Kasumi-1 (cell line): ENCODE measurements at places on chromosomes 2 and 18.
A peak's percentile ranks its signal among the peaks of the same experiment; 100 is the strongest.

GRCh38 chr2:85999061-85999831 lies 106.4 kb downstream of the POLR1A start:
- DNase-seq, result peak; percentile 82

GRCh38 chr18:75548353-75548905 lies 120.9 kb upstream of the SMIM21 start:
- peak; percentile 26 for DNase-seq

GRCh38 chr2:223273995-223274394 lies 222.0 kb downstream of the KCNE4 start:
- no peak for DNase-seq

GRCh38 chr2:104861351-104862057 lies 7.6 kb downstream of the POU3F3 start:
- no peak for DNase-seq

DNA sequence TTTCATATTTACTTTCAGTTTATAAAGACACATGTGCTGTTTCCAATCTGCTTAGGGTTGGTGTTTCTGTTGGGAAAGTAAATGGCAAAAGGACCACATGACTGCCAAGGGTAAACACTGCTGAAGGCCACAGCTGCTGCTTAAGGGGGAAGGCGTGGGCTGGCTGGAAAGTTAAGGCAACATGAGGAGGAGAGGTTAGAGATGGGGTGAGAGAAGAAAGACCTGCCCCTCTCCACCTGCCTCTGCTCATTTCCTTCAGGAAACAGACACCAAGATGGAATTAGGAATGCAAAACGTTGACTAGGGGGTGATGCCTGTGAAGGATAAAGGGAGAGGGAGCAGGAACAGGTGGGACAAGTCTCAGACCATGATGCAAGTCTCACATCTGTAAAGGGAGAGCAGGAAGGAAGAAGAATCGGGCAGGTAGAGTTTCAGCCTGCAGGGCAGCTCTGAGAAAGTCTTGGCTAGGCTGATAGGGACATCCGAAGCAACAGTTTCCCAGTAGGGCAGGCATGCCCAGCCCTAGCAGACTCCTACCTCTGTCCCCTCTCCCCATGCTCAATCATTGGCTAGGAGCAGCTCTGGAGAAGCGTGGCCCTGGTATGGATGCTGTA lies 86.0 kb downstream of the CDC42EP3 start:
- no peak for DNase-seq

DNA sequence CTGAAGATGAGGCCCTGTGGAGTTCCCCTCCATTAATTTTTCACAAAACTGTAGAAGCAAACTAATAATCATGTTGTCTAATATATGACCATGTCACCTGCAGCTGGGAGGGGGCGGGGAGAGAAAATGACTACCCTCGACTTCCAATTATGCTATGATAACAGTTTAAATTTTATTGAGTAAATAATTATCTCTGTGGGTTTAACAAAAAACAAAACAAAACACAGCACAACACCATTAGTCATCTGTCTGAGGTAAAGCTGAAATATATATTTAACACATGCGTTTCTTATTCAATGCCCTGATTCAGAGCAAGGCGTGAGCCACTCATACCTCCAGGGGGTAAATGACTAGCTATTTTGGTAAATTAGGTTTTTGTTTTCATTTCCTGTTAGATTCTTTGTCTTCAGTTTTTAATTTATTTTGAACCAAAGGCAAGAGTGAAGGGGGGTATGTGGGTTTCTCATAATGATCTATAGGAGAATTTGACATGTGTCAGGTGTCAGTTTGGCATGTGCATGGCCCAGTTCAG lies 77.4 kb upstream of the ZCCHC2 start:
- DNase-seq, result no peak

DNA sequence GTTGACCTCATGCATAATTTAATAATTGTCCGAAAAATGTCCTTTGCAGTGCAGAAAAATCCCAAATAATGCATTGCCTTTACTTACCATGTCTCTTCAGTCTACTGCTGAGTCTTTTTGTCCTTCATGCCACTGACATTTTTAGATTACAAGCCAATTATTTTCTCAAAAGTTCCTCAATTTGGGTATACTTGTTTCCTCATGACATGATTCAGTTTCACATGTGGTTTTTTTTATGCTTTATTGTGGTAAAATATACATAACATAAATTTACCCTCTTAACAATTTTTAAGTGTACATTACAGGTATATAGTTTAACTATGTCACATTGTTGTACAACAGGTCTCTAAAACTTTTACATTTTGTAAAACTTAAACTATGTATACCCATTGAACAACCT lies 81.0 kb downstream of the EPC2 start:
- no peak for DNase-seq

- DNase-seq, result peak; percentile 66
Observed at GRCh38 chr2:127106991-127107621, at the start of gene BIN1. Gene BIN1, minus strand, starts transcription at chr2:127107154. Its CDS starts 211 bp downstream, at chr2:127106943.

DNA sequence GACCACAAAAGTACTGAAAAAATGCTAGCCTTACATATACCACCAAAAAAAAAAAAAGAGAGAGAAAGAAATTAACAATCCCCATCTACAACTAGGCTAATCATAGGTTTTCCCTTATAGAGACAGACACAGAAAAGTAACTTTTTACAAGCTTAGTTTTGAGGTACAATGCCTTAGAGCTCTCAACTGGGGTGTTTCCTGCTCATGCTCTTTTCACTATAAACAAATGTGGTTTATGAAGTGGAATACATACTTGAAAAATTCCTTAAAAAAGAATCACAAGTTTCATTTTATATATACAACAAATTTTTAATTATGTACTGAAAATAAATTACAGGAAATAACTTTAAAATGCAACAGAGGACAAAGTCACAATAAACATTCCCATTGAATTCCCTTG lies 82.5 kb downstream of the ATL2 start:
- no peak for DNase-seq

- no peak for DNase-seq
Observed at GRCh38 chr2:196968516-196968915, 42.0 kb upstream of the PGAP1 start.

DNA sequence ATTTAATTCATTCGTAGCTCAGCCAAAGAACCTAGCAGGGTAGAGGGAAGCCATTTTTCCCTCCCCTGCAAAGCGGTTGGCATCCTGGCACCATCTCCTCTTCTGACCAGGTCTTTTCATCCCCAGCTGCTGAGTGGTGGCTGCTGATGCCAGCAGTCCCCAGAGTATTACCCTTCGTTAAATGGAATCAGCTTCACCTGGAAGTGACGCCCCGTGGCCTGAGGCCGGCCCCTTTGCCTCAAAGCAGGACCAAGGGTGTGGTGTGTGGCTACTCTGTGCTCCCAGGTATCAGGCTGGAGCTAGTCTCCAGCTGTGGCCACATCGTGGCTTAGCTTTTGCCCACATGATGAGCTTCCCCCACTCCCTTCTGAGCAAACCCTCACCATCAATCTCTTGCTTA lies 12.3 kb upstream of the SP100 start:
- DNase-seq, result no peak

DNA sequence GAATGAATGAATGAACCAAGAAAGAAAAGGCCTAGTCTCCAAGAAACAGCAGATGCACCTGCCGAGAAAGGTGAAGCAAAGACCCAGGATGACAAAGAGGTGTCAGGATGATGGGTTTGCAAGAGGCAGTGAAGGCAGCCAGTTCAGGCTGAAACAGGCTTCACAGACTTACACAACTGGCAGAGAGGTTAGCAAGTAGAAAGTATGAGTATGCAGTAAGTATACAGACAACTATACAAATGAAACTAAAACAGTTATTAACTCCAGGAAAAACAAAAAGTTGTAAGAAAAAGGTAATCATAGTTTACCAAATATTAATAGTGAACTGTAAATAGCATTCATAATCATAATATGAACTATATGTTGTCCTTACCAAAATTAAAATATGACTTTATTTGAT lies 19.8 kb upstream of the RNU4ATAC start:
- no peak for DNase-seq

GRCh38 chr18:805008-805754 lies 6.9 kb downstream of the YES1 start:
- no peak for DNase-seq

DNA sequence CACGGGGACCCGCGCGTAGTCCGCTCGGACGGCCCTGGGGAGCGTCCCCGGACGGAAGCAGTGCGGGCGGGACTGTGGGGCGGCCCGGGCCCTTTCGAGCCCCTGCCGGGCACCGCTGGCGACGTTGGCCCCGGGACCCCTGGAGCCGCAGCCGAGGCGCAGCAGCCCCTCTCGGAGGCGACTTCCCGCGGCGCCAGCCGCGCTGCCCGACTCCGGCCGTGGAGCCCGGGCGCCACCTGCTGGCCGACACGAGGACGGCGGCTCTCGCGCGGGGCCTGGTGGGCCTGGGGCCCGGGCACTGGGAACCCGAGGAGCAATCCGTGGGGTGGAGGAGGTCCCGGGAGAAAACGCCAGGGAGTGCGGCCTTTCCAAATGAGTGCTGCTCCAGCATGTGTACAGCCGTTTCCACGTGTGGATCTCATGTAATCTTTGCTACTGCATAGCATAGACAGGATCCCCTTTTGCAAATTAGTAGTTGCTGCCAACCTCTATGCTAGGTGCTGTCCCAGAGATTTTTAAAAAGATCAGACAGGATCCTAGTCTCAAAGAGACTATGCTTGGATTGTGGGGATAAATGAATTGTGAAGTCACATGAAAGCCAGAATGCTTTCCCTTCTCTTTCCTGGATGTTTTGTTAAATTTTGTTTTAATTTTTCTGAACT lies 4.0 kb downstream of the ID2 start:
- peak; percentile 14 for DNase-seq

- no peak for DNase-seq
Observed at GRCh38 chr2:129915303-129915840, 64.1 kb upstream of the RAB6C start.

DNA sequence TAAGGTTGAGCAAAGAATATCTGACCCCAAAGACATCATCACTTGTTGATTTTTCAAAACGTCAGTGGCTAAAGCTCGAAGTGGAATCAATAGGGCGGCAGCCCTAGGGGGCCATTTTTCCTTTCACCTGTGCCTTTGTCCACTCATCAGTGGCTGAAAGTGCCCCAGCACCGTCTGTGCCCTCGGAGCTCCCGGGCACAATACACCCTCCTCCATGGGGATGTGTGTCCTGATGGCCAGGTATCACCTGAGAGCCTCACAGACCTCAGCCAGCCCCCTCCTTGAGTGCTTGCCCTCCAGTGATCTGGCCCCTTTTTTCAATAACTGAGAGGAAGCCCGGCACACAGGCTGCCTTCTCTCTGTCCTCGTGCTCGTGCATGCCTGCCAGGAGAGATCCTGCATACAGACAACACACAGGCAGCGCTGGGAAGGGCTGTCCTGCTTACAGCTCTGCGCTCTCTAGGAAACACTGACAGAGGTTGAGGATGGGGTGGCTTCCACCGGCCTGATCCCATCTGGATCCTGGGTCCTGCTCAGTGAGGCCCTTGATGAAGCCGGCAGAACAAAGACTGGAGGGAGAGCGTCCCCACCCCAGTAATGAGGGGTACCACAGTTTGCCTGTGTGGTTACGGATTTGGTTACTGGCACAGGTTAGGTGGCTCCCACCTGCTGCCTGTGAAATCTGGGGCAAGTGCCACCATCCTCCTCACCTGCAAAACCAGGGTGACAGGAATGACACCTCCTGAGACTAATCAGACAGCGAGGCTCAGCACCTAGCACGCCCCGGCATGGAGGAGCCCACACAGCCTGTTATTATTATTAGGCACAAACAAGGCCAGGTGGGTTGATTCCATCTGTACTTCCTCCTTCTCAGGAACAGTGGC lies 197.5 kb upstream of the RAB6C start:
- no peak for DNase-seq

GRCh38 chr2:44016282-44016681 lies 20.5 kb upstream of the LRPPRC start:
- DNase-seq, result peak; percentile 52

DNA sequence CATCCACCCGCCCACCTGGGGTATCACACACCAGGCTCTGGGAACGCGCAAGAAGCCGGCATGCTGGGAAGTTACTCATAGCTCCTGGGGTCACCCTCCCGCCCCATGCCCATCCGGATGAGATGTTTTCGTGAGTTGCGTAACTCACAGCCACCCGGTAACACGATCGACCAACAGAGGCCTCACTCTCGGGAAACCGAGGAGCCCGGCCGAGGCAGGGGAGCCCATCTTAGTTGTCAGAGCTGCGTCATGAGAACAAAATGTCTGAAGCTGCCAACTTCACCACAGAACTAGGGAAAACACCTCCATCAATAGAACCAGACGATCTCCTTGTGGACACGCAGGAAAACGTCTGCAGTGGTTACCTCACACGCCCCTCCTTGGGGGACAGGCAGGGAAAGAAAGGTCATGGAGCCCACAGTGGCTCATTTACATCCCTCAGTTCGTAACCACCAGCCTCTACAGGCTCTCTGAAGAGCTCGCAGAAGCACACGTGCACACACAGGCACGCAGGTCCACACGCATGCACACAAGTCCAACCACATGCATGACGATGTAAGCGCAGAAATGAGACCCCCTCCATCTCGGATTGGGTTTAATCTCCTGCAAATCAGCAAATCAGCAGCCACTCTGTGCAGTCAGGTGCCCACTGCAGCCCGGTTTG lies 26.2 kb downstream of the ADI1 start:
- no peak for DNase-seq

GRCh38 chr2:99299580-99299979 lies 1.4 kb downstream of the LYG1 start:
- DNase-seq, result no peak

DNA sequence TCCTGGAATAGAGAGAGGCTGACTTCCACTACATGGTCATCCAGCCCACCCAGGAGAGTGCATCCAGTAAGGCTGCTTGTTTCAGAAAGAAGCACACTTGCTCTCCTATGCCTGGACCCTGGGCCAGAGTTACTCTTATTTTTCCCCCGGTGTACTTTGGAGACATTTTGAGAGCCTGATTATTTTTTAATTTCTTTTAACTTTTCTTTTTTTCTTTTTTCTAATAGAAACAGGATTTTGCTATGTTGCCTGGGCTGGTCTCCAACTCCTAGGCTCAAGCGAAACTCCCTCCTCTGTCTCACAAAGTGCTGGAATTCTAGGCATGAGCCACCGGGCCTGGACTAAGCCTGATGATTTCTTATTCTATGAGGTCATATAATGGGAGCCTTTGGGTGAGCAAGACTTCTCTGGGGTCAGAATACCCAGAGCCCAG lies 62.2 kb downstream of the RPL37A start:
- DNase-seq, result no peak

DNA sequence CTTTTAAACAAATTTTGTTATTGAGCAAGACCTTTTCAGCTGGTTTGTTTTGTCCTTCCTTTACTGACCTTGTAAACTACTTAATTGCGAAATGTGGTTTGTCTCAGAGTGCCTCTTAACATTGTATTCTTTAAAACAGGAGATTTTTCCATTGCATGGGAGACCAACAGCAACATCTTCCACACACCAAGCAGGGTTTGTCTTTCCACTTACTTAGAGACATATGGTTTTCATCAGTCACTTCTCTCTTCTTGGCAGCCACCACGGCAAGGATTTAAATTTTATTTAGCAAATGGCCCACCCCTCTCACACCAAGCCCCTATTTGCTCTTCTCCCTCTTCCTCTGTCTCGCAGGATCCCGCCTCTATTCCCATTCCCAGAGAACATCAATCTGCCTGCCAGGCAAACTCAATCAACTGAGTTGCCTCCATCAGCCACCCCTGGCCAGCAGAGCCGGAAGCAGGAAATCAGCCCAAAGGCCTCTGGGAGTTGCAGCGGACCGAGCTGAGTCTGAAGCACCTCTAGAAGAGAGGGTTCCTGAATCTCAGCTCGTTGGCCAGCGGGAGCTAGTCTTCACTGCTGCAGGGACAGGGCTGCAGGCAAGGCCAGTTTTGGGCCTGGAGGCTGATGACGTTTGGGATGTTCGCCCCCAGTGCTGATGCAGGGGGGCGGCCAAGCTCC lies 11.3 kb upstream of the CIB4 start:
- DNase-seq, result no peak
